Right renal cortex interstitium (tissue), 3 donors: ENCODE measurements at places on chromosomes 2 and 18. TPM values are rescaled to one million over a fixed set of nuclear protein-coding genes. Genes with fewer than 3 reads are reported as not detected.

GRCh38 chr2:224393157-224393872 is 8.6 kb downstream of the FAM124B start:
- no peak for DNase-seq

- no peak for DNase-seq
These were observed 664.9 kb downstream of the METTL4 start for GRCh38 chr18:1906421-1906820.

DNA sequence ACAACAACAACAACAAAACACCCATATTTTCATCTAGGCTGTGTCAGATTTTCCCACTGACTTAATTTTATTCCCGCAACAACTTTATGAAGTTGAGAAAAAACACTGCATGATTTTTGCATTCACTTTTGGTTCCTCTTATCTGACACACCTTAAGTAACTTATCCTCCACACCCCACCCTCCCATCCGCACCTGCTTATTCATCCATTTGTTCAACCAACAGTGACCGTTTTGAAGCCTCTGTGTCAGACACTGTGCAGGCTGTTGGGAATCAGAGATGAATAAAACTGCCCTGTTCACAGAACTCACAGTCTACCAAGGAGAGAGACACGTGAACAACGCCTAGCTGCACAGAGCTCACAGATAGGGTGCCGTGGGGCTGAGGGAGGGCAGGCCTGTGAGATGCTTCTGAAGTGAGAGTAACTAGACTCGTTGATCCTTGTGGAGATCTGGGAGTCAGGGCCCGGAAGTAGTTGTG is 7.4 kb downstream of the CNNM4 start:
- no peak for DNase-seq

DNA sequence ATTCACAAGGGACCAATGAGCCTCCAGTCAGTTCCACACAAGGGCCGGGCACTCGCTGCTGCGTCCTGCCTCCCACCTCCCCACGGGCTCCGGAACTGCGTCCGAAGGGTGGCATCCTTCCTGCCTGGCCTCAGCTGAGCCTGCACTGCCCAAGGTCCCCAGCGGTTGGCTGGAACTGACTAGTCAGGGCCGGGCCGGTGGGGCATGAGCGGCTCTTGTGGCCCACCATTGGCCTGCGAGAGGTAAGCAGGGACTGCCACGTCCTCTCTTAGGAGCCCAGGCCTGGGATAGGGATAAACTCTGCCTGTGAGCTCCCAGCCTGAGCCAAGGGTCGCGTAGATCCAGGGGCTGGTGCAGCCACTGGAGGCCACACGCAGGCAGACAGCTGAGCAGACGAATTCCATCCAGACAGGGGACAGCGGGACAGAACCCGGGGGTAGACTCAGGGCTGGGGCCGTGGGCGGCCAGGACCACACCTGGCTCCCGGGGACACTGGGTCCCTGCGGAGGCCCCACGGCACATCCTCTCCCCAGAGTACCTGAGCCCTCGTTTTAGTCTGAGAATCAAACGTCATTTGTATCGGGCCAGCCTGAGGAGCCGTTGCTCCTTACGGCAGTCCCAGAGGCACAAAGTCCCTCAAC is 148.4 kb downstream of the ZNF516 start:
- no peak for DNase-seq

DNA sequence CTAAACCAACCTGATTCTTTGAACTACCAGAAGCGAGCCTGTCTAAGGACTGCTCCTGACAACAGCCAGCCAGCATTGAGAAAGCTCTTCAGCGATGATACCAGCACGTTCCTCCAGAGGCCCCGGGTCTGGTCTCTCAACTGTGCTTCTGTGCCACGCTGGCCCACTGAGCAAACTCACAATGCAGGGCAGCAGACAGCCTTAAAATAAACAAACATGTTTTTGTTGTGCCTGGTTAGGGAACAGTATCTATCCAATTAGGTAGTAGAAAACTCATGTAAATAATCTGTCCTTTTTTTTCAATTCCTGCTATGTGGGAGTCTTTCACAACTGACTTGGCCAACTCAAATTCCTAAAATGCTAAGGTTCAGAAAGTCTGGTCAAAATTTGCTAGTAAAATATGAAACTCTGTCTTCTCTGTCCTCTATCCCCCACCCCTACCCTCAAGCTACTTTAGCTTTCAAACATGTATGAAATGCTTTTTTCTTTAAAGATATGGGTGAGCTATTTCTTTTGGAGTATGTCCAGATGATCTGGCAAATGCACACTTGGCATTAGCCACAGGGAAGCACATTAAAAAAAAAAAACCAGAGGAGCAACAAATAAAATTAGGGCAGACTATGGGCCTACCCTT is 21.4 kb upstream of the EML4 start:
- DNase-seq = no peak

- DNase-seq = no peak
These were observed 205.9 kb downstream of the BABAM2 start for GRCh38 chr2:28096421-28096820.

GRCh38 chr2:143382573-143382972 is 253.4 kb downstream of the ARHGAP15 start:
- DNase-seq = no peak

GRCh38 chr2:118221536-118222272 is 133.4 kb downstream of the INSIG2 start:
- peak; percentile 71 for DNase-seq

DNA sequence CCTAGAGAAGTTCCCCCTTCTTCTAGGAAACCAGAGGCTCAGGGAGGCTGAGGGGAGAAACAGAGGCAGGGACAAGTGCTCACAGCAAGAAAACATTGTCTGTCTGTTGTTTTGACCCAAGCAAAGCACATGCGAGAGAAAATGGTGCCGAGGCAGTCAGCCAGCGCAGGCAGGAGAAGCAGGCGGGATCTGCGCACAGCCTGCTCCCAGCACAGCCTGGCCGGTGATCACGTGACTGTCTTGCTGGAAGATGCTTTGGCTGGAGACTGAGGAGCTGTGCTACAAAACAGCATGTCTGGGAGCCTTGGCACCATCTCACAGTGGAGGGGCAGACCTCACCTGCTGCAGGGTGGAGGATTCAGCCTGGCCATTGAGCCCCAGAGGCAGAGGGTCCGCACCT is 93.7 kb upstream of the MYCN start:
- no peak for DNase-seq

- DNase-seq = no peak
These were observed 34.5 kb downstream of the RBFA start for GRCh38 chr18:80068571-80069272.

DNA sequence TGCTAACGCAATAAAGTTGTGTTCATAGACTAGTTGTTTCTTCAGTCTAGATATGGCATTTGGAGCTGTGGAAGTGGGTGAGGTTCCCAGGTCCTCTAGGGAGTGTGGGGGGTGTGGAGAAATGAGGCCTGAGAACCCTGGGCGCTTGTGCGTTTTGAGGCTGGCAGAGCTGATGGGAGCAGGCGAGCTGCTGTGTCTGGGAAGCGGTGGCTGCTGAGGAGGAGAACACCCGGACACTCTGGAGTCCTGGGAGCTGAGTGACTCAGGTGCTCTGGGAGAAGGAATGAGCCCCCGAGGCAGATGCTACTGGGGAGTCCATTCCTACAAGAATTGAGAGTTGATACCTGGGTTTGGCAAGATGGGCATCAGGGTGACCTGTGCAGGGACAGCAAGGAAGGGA is 67.5 kb downstream of the LPIN1 start:
- DNase-seq = no peak

GRCh38 chr2:5290900-5291546 is 401.2 kb upstream of the SOX11 start:
- no peak for DNase-seq

GRCh38 chr18:55983433-55983832 is 395.4 kb upstream of the TCF4 start:
- no peak for DNase-seq

DNA sequence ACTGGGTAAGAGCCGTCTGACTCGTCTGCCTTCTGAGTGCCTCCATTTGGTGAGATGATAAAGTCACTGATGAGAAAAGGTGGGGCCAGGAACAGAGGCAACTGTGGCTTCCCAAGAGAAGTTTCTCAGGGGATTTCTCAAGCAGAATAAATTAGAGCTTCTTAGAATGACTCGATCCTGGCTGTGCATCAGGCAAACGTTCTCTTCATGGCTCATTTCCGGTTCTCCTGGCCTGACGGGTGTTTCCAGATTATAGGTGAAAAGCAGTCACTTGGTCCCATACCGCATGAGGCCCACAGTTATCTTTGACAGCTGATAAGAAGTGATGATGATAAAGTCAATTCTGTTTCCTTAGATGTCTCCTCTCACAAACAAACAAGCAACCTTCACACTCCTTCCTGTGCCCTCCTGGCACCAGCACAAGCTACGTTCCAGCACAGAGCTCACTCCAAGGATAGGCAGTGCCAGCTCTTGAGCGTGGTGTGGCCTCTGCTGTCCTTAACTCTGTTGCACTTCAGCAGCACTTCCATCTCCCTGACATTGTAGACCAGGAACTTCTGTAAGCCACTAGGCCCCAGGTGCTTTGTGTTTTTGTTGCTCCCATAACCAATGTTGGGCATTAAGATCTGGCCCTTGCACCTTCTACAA is 37.8 kb upstream of the KCNF1 start:
- no peak for DNase-seq

DNA sequence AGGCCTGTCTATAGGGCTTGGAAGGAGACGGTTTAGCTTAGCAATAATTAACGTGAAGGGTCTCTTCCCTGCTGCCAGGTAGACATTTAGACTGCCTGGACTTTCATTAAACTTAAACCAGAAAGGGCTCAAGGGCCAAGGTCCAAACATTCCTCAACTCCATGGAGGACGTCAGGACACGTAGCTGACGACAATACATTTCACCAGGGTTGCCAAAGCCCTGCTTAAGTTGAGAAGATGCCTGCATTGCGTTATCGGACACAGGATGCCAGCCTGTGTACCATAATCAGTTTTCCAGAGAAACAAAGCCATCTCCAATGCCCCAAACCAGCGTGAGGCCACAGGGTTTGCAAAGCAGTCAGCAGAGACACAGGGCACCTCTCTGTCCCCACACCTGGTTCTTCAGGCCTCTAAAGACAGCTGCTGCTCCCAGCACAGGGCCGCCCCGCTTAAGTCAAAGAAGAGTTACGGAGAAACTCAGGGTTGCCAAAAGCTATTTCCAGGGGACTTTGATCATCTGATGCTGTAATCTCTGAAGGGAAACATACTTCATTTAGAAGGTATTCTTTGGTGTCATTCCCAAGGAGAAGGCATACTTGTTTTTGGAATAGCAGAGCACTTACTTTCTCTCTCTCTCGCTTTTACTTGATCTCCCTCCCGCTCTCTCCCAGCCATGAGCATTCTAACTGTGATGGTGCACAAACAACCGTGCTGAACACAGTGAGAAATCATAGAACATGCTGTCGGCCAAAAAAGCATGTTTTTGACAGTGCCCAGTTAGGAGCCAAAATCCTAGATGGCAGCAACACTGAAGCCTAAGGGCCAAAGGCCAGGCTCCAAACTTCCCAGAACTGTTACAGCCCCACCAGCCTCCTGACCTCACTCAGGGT is 46.0 kb downstream of the TTC32 start:
- no peak for DNase-seq

DNA sequence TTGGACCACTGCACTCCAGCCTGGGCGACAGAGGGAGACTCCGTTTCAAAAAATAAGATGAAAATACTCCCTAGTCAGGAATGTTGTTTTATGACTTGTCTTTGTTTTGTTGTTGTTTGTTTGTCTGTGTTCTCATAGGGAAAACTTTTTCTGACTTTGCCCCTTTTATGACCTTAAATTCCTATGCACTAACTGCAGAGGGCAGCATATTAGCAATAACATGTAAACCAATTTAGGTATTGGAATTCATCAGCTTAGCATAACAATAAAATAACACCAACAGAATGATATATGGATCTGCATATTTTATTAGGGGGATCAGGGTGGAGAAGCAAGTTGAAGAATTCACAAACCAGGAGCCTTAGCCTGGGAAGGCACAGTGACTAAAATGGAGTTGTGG is 631.5 kb downstream of the SUCLG1 start:
- no peak for DNase-seq

- no peak for DNase-seq
These were observed 1495.8 kb upstream of the TMEFF2 start for GRCh38 chr2:193690572-193690971.

- DNase-seq = no peak
These were observed 20.9 kb upstream of the TEX44 start for GRCh38 chr2:231571661-231572191.

DNA sequence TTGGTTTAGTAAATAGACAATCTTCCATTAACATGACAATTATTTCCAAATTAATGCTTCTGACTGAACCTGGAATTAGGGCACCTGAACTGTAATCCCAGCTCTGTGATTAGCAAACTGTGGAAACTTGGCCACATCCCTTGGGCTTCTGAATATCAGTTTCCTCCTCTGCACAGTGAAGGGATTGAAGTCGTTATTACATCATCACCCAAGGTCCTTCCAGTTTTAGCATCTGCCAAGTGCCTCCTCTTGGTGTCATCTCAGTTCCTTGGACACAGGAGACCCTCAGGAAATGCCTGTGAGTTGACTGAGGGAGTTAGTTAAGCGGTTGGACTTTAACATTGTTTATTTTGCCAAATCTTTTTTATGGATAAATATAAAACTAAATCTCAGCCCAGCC is 64.8 kb downstream of the MOGAT1 start:
- no peak for DNase-seq

DNA sequence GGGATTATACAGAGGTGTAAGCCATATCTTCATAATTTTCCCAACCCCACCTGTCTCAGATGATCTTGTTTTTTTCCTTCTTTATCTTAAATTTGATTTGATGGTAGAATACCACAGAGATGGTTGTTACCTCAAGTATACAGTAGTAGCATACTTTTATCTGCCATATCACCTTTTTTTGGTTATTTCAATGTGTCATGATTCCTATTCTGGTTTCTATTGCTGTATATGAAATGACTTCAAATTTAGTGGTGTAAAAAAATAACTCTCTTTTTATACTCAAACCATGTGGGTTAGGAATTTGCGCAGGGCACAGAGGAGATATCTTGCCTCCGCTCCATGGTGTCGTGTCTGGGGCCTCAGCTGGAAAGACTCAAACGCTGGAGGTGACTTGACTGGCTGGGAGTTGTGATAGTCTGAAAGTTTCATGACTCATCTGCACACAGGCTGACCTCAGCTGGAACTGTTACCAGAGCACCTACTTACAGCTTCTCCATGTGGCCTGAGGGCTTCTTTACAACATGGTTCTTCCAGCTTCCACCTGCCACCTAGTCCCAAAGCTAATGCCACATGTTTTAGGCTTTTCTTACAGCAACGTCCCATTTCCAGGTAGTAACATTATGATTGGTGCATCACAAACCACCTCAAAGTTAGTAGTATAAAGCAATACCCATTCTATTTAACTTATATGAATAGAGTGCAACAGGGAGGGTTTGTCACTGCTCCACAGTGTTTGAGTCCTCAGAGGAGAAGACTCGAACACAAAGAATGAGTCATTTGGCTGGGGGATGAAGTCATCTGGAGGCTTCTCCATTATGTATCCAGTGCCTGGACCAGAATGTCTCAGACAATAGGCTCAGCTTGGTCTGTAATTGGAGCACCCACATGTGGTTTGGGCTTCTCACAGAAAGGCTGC is 82.3 kb upstream of the XPO1 start:
- DNase-seq = no peak

The DCC gene
- 6.4 TPM for polyA plus RNA-seq

The RGPD4 gene
- not detected for polyA plus RNA-seq

The CYS1 gene
- polyA plus RNA-seq = 100 TPM

The ALK gene
- 0.29 TPM for polyA plus RNA-seq

The GATA6 gene
- polyA plus RNA-seq = 7.9 TPM

The FTCDNL1 gene
- 1.2 TPM for polyA plus RNA-seq

The TSPYL6 gene
- not detected for polyA plus RNA-seq
